ENCODE measurements at places on chromosomes 2 and 18.

DNA sequence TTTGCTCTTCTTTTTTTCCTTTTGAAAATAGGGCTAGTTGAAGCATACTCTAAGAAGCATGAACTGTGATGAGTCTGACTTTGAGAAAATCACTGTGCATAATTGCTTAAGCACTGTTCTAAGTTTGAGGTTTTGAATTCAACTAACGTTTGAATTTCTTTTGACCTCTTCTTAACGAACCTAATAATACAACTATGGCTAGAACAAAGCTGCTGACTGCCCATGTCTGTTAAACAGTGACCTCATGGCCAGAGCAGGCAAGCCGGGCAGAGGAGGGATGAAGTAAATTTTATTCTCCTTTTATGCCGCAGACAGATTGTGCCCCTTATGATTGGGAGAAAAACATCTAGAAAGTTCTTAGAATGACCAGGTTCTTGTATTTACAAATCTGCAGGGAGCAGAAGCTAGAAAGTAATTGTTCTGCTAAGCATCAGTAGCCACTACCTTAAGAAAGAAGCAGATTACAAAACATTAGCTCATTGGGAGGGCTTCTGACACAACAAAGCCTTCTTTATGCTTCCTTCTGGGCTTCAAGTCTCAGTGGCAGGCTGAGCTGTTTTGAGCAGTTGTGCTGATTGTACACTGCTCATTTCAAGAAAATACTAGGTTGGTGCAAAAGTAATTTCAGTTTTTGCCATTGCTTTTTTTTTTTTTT, 97.8 kb upstream of the RASGRP3 start:
- no peak for DNase-seq

- no peak for DNase-seq
These were observed 18.9 kb upstream of the STAT4 start for GRCh38 chr2:191169456-191170300.

DNA sequence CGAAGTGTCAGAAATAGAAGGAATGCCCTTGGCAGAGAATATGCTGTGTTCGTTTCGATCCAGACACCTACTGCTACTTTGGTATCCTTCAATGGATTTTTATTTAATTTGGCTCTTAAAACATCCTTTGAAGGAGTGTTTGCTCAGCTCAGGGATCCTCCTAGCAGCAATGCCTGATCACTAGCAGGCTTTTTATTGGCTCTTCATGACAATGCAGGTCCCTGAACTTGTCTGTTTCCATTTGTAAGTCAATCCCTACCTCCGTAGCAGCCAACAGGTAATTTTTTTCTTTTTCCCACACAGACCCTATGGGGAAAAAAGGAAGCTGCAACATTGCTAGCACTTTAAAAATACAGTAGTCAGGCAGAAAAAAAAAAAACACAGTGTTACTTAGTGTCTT, 366.2 kb upstream of the LRRTM1 start:
- DNase-seq, result no peak

- peak; percentile 17 for DNase-seq
These were observed 18.5 kb downstream of the USP34 start for GRCh38 chr2:61452392-61452791.

GRCh38 chr2:71001981-71002570, 7.4 kb upstream of the TEX261 start:
- DNase-seq, result peak; percentile 90

DNA sequence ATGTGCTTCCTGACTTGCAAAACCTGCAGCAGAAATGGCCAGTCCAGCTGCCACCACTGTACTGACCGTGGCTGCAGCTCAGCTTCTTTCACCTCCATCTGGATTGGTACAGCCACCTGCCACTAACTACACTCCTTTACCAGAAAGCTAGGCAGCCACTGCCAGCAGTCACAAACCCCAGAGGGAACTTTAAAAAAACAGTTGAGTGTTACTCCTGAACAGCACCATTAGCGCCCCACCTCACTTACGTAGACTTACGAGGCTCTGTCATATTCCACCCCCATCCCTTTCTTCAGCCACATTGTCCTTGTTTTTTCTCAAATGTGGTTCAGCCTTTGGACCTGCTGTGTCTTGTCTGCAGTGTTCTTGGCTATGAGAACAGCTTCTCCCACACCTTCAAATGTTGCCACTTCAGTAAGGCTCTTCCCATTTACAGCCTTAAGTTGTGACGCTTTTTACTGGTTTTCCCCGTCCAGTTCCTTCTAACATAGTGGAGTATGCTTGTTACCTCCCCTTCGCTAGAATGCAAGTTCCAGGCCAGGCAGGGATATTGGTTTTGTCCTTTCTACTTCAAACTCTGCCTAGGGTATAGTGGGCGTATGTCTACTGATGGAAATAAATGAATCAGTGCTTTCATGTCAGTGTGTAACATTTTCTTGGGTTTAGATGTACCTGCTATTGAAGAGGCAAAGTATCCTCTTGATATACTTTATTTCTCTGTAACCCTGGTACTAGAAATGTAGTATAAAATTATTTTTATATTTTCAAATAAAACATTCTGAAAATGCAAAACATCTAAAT, 17.0 kb downstream of the HNRNPA3 start:
- DNase-seq, result no peak

- peak; percentile 39 for DNase-seq
These were observed 8.8 kb downstream of the DYSF start for GRCh38 chr2:71462056-71462605.

GRCh38 chr18:43581936-43582519, 304.7 kb upstream of the SYT4 start:
- DNase-seq, result no peak

DNA sequence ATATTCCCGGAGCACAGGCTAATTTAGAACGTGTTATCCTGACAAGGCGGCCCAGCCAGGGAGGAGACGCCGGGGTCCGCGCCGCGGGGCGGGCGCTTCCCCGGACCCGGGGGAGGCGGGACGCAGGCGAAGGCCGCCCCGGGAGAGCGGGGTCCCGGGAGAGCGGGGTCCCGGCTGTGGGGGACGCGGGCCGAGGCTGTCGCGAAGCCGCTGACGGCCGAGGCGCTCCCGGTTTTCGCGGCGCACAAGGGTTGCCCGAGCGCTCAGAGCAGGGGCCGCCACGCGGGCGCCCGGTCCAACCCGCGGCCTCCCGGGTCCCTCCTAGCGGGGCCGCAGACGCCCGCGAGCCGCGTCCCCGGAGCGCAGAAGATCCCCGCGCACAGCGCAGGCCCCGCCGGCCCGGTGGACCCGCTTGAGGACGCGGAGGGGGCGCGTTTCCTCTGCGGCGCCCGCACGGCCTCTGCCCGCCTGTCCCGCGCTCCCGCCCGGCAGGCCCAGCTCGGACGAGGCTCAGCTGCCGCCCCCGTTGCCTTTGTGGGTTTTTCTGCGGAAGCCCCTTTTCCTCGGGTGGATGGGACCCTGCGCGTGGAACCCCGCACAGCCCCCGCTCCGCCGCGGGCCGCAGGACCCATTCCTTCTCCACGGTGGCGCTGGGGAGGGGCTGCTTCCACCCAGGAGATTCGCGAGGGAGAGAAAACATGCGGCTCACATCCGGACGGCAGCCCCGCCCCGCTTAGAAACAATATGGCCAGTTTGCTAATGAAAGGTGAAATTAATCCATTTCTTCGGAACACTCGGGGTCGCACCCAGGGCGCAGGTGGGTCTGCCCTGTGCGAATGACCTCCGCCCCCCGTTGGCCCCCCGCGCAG, 9.6 kb upstream of the KCNG2 start:
- DNase-seq, result no peak

GRCh38 chr2:137826373-137827372, 137.6 kb upstream of the HNMT start:
- DNase-seq, result no peak

- DNase-seq, result peak; percentile 76
These were observed 7.1 kb downstream of the NEURL3 start for GRCh38 chr2:96498021-96498431.

GRCh38 chr18:34661464-34662087, 48.5 kb upstream of the DTNA start:
- peak; percentile 60 for DNase-seq

DNA sequence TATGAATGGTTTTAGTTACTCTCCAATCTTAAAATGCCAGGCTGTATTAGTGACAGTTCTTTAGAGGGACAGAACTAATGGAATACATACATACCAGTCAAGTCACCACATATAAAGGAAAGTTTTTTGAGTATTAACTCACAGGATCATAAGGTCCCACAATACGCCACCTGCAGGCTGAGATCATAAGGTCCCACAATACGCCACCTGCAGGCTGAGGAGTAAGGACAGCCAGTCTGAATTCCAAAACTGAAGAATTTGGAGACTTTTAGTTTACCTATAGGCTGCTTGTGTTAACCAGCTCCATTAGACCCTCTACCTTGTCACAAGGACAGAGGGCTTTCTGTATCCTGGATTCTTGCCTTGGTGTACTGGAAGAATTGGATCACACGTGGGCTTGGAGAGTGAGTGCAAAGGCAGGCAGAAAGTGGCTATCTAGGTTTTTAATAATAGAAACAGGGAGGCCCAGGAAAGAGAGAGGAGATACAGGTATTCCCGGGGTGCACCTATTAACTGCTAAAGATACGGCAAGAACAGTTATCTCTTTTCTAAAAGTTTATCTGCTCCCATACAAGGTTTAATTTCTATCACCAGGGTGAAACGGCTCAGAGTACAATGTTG, 234.9 kb upstream of the CYRIA start:
- DNase-seq, result peak; percentile 86

DNA sequence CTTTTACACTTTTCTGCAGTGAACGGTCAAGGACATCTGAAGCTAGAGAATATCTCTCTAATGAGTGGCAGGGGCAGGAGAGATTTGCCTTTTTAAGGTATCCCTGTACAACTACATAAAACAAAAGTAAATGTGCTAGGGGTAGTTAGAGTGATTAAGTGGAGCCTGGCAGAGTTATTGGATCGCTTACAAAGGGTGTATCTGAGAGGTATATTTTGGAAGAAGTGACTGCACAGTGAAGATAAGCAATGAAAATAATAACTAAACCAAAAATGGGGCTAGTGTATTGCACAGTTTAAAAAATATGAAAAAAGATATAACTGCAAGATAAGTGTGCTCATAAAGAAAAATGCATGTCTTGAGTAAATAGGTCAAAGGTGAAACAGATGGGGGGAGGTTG, 193.5 kb upstream of the EPC2 start:
- DNase-seq, result no peak

DNA sequence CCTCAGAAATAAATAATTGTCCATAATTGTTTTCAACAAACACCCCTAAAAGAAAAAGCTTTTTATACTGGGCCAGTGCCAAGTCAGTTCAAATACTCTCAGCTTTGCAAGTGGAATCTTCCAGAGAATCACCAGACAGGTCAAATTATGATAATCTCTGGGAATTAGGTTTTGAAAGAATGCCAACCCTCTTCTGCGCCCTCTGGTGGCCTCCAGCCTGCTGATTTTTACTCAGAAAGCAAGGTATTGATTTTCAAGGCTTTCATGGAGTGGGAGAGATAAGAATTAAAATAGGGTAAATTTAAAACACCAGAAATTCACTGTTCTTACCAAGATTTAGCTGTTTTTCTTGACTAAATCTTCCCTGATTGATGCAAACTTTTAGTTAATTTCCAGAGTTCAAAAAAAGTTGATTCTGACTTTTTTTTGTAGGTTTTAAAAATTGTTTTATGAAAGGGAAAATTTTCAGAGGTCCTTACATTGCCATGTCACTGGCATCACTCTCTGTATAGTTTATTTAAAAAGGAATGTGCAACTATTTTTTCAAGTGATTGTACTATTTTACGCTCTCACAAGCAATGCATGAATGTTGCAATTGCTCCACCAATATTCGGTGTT, 282.9 kb upstream of the TNP1 start:
- peak; percentile 87 for DNase-seq

DNA sequence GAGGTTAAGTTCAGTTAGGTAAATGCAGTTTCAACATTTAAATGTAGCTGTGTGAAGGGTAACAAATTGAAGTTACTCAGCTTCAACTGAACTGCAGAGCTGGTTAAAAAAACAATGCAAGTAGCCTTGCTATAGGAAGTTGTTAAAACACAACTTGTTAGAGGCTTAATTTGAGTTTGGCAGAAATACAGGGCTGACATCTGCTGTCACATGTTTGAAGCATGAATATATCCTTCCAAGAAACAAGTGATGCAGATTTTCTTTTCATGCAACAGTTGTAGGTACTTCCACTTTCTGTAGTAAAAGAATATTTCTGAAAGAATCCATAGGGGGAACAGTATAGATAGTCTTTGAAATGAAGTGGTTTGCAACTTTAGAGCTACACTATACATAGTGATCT, 208.7 kb upstream of the RASGRP3 start:
- no peak for DNase-seq

DNA sequence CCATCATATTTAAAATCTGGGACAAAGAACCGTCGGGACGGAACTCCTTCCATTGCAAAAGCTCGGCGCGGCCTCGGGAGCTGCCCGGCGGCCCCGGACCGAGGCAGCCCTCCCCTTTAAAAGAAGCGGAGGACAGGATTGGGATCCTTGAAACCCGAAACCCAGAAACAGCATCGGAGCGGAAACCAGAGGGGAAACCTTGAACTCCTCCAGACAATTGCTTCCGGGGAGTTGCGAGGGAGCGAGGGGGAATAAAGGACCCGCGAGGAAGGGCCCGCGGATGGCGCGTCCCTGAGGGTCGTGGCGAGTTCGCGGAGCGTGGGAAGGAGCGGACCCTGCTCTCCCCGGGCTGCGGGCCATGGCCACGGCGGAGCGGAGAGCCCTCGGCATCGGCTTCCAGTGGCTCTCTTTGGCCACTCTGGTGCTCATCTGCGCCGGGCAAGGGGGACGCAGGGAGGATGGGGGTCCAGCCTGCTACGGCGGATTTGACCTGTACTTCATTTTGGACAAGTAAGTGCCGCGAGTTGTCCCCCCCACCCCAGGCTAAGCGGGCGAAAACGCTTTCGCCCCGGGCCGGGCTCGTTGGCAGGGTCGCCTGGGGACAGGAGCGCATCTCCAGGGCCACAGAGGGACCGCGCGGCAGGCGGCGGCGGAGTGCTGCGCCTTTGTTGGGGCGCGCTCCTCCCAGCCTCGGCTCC, at the start of gene ANTXR1:
Gene ANTXR1 (plus strand): TSS at position 38 of the 698 bp plus-strand sequence. CDS start 321 bp downstream, at position 359.
- DNase-seq, result peak; percentile 89

DNA sequence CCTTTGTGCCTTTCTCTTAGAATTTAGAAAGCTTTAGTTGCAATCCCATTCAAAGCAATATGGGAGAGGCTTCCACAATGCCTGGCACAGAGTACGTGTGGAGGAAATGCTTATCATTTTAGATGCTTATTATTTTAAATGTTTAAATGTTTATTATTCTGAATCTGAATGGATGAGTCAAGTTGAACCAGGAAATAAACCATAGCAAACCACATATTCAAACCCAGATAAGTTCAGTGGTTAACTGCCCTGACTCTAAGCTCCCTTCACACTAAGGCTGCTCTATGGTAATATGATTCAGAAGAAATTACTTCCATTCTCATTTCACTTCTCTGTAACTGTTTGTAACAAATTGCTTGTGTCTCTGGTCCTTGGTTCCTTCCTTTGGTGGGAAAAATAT, 5.2 kb upstream of the PPP4R1 start:
- DNase-seq, result no peak

Measured in endodermal cell (in vitro differentiated cells).